ENCODE measurements at places on chromosomes 12 and 14. TPM values are rescaled to one million over a fixed set of nuclear protein-coding genes. Genes with fewer than 3 reads are reported as not detected.

GRCh38 chr12:1777798-1778197 lies 42.6 kb upstream of the LRTM2 start:
- no peak for DNase-seq

DNA sequence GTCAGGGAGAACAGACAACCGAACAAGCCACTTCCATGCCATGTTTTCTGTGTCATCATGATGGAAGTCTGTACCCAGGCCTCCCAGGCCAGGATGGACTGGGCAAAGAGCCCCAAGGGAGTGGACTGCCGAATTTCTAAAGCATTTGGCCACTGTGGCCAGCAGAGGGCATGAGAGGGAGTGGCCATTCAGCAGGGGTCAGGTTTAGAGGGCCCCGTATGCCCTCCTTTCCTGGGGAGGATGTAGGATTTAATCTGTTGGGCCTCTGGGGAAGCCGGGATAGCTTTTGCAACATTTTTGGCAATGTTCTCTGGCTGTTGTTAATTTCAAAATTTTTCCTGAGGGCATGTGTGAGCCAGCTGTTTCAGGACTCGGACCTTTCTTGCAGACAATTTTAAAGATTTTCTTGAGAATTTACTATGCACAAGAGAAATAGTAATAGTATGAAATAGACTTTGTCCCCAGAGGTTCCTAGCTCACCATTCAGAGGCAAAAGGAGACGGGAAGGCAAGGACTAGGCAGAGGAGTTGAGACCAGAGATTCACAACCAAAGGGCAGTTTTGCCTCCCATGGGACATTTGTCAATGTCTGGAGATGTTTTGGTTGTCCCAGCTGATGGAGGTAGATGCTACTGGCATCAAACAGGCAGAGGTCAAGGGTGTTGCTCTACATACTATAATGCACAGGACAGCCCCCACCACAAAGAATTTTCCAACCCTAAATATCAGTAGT lies 18.0 kb downstream of the ACACB start:
- DNase-seq: peak; percentile 34

The IFNG-AS1 gene
- total RNA-seq: 0.46 TPM

The DEPDC4 gene
- total RNA-seq: 0.71 TPM

All from heart right ventricle (tissue), 16 donors.